Left cardiac atrium (tissue), 4 donors: ENCODE measurements at places on chromosomes 6 and 20. TPM values are rescaled to one million over a fixed set of nuclear protein-coding genes. Genes with fewer than 3 reads are reported as not detected.
A peak's percentile ranks its signal among the peaks of the same experiment; 100 is the strongest.

The LY6G6D gene
- not detected for total RNA-seq

The GSTA2 gene
- total RNA-seq = not detected

The PAX1 gene
- total RNA-seq = not detected

The ADGRB3 gene
- 1.7 TPM for total RNA-seq

The OPN5 gene
- not detected for total RNA-seq

The CCDC170 gene
- 1.4 TPM for total RNA-seq

The RIN2 gene
- total RNA-seq = 43.9 TPM

The ADGB gene
- total RNA-seq = not detected

The PDRG1 gene
- 8.8 TPM for total RNA-seq

The SRMS gene
- total RNA-seq = not detected

The KIF25 gene
- total RNA-seq = 0.34 TPM

The AGER gene
- total RNA-seq = 2.4 TPM

The LBP gene
- total RNA-seq = 9.0 TPM

The FERMT1 gene
- 1.1 TPM for total RNA-seq

GRCh38 chr20:50724851-50725723 lies 6.3 kb upstream of the PARD6B start:
- DNase-seq = peak; percentile 85

DNA sequence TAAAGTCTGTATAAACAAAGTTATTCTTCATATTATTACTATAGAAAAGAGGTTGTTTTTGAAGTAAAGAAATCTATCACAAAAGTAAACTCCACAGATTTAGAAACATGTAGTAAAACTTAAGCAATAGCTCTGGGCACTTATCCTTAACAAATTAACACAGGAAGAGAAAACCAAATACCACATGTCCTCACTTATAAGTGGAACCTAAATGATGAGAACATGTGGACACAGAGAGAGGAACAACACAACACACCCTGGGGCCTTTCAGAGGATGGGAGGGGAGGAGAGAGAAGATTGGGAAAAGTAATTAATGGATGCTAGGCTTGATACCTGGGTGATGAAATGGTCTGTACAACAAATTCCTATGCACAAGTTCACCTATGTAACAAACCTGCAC lies 57.2 kb downstream of the C6orf58 start:
- DNase-seq = no peak

DNA sequence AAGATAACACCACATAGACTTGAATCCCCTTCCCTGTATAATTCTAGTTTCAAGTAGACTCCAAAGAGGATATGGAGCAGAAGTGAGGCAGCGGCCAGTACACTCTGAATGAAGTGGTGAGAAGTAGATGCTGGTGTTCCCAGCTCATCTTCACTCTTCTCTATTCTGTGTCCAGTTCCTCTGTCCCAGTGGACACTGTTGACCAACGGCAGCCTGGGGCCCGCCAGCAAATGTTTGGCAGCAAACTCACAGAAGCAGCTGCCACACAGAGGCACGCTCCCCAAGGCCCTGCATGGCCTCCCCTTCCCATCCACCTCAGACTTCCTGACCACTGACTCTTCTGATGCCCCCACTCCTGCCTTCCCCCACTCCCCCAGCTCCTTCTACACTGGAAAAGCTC lies 358.9 kb upstream of the ID4 start:
- no peak for DNase-seq

- DNase-seq = no peak
Measured at GRCh38 chr6:158037021-158037420, 55.4 kb downstream of the SYNJ2 start.

DNA sequence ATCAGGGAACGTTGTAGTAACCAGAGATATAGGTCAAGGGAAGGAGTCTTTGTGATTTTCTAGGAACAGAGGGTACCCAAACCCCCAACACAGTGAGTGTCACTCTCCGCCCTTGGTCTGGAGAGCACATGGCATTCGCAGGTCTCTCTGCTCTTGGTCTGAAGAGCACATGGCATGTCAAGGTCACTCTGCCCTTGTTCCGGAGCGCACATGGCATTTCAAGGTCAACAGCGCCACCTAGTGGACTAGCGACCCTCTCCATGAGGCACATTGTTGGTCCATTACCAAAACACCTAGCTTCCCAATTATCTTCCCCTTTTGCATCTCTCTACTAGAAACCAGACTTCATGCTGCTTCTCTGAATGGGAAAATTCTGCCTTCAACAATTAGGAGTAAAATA lies 260.0 kb downstream of the C6orf118 start:
- peak; percentile 26 for DNase-seq

GRCh38 chr6:39897698-39898097 lies 36.6 kb downstream of the MOCS1 start:
- DNase-seq = no peak

GRCh38 chr6:137536104-137536773 lies 42.0 kb upstream of the OLIG3 start:
- DNase-seq = no peak

- DNase-seq = no peak
Measured at GRCh38 chr6:156862711-156863110, 85.5 kb downstream of the ARID1B start.

- no peak for DNase-seq
Measured at GRCh38 chr6:105321207-105321606, 81.7 kb downstream of the PREP start.

- DNase-seq = no peak
Measured at GRCh38 chr6:127484212-127484863, 25.1 kb upstream of the KIAA0408 start.

DNA sequence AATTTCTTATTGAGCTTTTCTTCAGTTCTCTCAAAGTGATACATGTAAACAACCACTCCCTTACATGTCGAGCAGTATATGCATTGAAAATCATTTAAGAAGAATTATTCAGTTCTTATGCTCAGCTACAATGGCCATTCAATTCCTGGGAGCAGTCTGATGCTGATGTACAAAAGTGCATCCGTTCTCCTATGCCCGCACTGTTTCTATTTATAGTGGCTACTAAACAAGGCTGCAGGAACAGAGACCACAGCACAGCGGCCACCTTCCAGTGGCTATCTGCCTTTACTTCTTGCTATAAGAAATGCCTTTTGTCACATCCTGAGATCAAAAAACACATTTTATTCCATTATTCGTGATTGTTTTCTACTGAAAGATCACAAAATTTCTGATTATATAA lies 82.2 kb downstream of the FHL5 start:
- DNase-seq = no peak

DNA sequence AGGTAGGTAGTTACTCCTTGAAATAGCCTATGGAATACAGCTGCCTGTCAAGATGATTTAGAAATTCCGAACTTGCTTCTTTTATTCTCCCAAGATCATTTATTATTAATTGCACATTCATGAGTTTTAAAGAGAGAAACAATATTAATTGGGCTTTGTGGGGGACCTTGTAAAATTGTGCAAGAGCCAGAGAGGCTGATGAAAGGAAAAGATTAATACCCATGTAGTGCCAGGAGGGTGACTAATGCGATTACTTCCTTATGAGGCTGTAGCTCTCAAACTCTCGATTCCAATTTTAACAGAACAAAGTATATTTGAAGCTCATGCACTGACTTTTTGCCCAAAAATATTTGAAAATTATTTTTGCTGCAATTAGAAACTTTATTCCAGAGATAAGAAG lies 423.8 kb upstream of the ID4 start:
- no peak for DNase-seq

DNA sequence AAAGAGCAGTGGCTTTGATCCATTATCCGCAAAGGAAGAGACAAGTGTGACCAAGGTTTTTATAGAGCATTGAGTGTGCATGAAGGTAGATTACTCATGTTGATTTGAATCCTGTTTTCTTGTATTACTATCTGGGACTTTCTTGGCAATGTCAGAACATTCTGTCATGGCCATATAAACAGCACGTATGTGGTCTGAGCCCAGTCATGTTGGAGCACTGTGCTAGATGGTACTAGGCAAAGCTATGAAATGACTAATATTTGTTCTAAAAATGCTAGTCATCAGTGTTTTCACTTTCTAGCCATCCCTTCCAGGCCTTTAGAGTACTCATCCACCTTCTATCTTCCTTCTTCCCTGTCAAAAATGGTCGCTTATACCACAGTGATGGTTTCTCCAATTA lies 278.6 kb upstream of the FLRT3 start:
- DNase-seq = no peak

DNA sequence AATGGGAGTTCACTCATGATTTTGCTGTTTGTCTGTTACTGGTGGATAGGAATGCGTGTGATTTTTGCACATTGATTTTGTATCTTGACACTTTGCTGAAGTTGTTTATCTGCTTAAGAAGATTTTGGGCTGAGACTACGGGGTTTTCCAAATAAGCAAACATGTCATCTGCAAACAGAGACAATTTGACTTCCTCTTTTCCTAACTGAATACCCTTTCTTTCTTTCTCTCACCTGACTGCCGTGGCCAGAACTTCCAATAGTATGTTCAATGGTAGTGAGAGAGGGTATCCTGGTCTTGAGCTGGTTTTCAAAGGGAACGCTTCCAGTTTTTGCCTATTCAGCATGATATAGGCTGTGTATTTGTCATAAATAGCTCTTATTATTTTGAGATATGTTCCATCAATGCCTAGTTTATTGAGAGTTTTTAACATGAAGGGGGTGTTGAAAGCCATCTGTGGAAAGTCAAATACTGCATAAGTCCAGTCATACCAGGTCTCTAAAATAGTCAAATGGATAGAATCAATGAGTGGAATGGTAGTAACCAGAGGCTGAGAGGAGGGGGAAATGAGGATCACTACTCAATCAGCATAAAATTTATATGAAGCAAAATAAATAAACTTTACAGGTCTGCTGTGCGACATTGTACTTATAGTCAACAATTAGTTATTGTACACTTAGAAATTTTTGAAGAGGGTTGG lies 610.4 kb upstream of the ADGRB3 start:
- no peak for DNase-seq

- DNase-seq = no peak
Measured at GRCh38 chr20:8522168-8522567, 390.1 kb downstream of the PLCB1 start.

DNA sequence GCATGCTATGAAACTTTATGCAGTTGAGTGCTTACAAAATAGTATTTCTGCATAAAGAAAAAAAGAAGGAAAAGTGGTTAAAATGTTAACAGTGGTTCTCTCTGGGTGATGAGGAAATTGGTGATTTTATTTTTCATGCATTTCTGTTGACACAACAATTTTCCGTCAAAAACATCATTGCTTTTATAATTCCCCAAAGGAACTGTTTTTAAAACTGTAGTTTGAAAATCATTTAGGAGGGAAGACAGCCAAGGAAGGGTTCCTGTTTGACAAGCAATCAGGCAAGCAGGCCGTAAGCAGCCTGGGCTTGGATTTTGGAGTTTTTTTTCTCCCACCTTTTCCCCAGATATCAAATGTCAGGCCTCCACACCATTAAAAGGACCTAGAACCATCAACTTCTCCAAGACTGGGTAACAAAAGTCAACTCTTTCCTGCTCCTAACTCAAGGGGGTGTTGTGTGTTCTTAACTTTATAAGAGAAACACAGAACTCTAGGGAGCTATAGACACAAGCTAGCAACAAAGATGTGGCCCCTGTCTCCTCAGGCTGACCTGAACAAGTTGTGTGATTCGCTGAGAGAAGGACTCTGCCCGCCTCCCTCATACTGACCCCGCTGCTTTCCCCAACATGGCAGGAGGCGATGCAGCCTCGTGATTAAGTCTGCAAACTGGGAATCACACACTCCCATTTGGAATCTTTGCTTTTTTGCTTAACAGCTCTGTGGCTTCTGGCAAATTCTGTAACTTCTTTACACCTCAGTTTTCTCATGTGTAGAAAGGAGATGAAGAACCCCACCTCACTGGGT lies 146.6 kb downstream of the BCAS1 start:
- no peak for DNase-seq

DNA sequence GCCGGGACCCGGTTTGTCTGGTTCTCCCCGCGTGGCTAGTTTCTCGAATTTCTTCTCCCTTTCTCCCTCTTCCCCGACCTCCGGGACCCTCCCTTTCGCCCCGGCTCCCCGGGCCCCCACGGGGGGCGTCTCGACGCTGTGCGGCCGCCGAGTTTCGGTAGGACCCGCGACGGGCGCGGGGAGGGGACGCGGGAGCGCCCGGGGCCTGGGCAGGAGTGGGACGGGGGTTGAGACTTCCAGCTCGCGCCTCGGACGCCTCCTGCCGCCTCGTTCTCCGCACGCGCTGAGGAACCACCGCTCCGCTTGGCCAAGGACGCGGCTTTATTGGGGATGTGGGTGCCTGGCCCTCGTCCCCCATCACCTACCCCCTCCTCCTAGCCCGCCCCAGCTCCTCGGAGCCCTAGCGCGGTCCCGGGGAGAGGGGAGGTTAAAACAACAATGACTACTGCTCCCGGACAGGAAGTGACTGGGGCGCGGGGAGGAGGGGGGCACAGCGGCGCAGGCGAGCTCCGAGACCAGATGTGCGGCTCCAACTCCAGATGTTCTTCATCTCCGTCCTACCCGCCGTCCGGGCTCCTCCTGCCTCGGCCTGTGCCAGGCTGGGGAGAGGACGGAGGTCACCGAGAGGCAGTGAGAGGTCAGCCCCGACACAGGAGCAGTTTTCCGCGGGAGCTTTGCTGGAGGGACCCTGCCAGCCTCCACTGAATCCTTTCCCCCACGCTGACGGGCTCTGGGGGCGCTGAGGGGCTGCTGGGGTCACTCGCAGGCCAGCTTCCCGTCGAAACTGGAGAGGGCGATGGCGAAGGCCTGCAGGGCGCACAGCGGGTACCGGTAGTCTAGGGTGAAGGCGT lies 917 bp upstream of the TEAD3 start:
- DNase-seq = peak; percentile 82
